ENCODE measurements at places on chromosomes 7 and 10. TPM values are rescaled to one million over a fixed set of nuclear protein-coding genes. Genes with fewer than 3 reads are reported as not detected.

Gene TRIL
- total RNA-seq, result 0.24 TPM

Gene ANLN
- total RNA-seq, result 6.8 TPM

Gene MSS51
- 0.70 TPM for total RNA-seq

Gene TLL2
- not detected for total RNA-seq

Gene BET1
- 17.1 TPM for total RNA-seq

Data from right lobe of liver (tissue), 6 donors.